ENCODE measurements at places on chromosomes 4 and X. TPM values are rescaled to one million over a fixed set of nuclear protein-coding genes. Genes with fewer than 3 reads are reported as not detected.

DNA sequence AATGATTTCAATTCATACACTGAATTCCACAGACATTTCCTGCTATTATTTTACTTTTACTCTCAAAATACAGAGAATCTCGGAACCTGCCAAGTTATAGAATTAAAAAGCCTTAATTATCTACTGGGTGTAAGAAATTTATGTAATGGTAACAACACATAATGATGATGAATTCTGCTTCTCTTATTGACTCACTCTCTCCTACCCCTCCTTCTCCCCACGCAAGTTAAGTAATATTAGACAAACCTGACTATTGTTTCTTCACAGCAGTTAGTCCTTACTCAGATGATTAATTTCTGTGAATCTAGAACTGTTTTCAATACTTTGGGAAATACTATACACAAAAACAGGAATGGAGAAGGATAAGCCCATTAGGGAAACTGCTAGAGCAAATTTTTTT is 762.0 kb downstream of the CCSER1 start:
- DNase-seq = no peak
- no peaks in the 10 kb centered on the region for H3K36me3 ChIP-seq
- no peak overlapping the region for H3K4me3 ChIP-seq

DNA sequence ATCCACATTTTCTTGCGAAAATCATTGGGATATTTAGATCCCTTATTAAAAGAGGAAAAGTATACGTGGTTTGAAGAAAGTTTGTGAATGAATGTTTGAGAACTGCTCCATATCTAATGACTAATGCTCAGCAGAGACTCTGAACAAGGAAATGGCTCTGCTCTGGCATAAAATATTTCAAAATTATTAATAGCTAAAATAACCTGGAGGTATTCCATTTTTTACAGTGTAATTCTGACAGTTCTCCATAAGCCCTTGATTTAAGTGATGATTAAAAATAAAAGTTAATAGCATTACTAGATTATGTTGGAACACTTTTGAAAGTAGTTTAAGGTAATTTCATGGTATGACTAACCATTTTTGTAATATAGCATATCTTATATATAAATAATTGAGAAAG is 1276.9 kb upstream of the TENM3 start:
- no peaks in the 10 kb centered on the region for H3K36me3 ChIP-seq
- no peak overlapping the region for H3K27ac ChIP-seq
- no peak for DNase-seq
- H3K4me1 ChIP-seq = no peaks in the 10 kb centered on the region
- H3K27me3 ChIP-seq = no peaks in the 10 kb centered on the region
- H3K4me3 ChIP-seq = no peak overlapping the region

- H3K4me1 ChIP-seq = no peaks in the 10 kb centered on the region
- no peak overlapping the region for H3K4me3 ChIP-seq
- H3K27ac ChIP-seq = no peak overlapping the region
- no peaks in the 10 kb centered on the region for H3K27me3 ChIP-seq
These were observed 29.8 kb upstream of the EPGN start for GRCh38 chr4:74278490-74278889.

The OTUD6A gene
- not detected for total RNA-seq

GRCh38 chr4:1747603-1747967 is 26.3 kb downstream of the TACC3 start:
- no peak overlapping the region for H3K4me3 ChIP-seq
- H3K4me1 ChIP-seq = peaks cover 7% of the 10 kb centered on the region
- peaks cover 28% of the 10 kb centered on the region for H3K36me3 ChIP-seq
- H3K27me3 ChIP-seq = peaks cover 19% of the 10 kb centered on the region
- H3K27ac ChIP-seq = no peak overlapping the region

DNA sequence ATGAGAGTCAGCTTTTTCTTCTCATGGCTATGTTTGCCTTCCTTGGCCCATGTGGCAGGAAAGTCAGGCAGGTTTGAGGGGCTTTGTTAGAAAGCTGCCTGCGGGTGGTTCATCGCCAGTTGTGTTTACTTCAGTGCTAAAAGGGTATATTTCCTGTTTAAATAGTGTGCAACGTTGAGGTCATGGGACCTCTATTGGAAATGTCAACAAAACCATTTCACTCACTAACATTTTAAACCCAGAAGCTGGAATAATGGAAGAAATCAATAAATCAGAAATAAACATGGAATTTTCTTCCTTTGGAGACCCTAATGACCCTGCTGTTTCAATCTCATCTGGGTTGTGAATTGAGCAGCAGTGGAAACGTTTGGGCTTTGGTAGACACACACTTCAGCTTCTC is 185.8 kb downstream of the ANKRD50 start:
- no peak overlapping the region for H3K4me3 ChIP-seq
- no peak for DNase-seq
- H3K27me3 ChIP-seq = no peaks in the 10 kb centered on the region

DNA sequence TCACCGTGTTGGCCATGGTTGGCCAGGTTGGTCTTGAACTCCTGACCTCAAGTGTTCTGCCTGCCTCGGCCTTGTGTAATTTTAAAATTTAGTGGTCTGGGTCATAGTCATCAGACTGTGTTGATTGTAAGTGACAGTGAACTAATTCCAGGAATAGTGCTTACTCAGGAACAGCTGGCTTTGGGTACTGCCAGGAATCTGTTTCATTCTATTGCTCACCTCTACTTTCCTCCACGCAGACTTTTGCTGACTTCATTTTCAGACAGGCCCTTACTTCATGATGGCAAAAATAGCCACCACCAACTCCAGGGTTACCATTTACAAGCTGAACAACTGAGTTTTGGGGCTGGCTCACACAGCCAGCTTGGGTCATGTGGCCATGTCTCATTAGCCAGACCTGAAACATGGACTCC is 54.6 kb downstream of the FNIP2 start:
- no peak overlapping the region for H3K4me3 ChIP-seq
- H3K27ac ChIP-seq = peak overlapping the region; percentile 75
- peaks cover 35% of the 10 kb centered on the region for H3K4me1 ChIP-seq
- no peak for DNase-seq

GRCh38 chr4:108512615-108513505 is 107.5 kb upstream of the RPL34 start:
- no peaks in the 10 kb centered on the region for H3K36me3 ChIP-seq
- H3K4me3 ChIP-seq = no peak overlapping the region
- peaks cover 11% of the 10 kb centered on the region for H3K27me3 ChIP-seq
- DNase-seq = peak; percentile 28

DNA sequence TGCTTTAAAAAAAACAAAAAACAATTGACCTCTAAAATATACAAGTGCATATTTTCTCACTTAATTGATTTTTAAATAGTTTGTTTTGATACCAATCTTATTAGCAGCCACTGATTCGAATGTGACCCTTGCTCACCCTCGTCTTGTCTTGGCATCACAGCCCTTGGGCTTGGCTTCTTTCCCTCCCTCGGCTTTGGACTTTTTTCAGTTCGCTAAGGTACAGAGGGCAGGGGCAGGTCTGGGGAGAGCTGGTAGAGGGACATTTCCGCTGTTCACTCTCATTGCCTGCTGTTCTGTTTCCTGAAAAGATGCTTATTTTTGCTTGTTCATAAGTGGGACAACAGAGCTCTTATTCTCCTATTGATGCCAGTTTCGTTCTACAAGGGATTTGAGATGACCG is 88.5 kb upstream of the RPS6KA3 start:
- no peak for DNase-seq
- no peak overlapping the region for H3K4me3 ChIP-seq

The TMSB15A gene
- 4.1 TPM for total RNA-seq

The ARHGEF38 gene
- 12.1 TPM for total RNA-seq

All from left lung (tissue), 14 donors.